CD4-positive, alpha-beta T cell treated with Interleukin-21 for 1 hour (primary cell): ENCODE measurements at places on chromosomes 5 and 9.

- no peak for DNase-seq
Measured at GRCh38 chr5:134769206-134769605, 10.6 kb downstream of the DDX46 start.

DNA sequence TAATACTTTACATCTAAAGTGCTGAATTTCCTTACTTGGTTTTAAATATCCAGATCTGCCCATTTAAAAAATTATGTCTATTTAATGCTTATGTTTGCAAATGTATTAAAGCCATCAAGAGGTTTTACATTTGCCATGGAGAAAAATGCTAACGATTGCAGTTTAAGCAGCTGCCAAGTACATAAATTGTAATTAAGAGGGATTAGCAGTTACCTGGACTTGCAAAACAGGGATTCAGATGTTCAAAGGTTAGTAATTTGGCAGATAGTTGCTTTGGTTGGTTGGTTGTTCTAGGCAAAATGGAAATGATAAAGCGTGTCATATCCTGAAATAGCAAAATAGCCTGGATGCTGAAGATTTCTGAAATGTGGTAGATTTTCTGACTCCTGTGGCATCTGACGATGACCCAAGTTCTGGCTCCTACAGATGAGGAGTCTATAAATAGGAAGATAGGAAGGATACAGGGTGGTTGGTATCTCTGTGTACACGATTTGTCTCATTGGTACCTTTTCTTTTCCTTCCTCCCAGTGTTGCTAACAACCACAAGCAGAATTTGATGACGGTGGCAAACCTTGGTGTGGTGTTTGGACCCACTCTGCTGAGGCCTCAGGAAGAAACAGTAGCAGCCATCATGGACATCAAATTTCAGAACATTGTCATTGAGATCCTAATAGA is 282.9 kb downstream of the NR3C1 start:
- no peak for DNase-seq

DNA sequence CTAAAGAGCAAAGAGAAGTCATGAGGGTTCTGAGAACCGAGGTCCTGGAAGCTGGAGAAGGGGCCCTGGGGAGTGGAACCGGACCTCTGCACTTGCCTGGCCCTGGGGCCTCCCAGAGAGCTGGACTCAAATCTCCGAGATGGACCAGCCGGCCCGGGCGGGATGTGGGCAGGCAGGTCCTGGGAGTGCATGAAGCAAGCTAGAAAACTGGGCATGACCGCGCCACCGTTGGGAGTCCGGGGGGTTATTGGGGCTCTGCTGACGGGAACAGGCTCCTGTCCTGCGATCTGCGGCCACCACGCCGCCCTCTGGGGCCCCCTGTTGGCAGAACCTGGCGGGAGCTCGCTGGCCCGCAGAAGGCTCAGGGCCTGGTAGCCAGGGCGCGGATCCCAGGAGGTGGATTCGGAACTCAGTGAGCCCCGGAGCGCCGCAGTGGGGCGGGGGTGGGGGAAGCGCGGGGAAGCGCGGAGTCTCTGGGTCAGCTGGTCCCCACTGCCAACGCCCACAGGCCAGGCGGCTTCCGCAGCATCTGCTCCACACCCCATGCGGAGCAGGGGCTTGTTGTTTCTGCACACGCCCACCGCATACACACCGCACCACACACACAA is 150.6 kb downstream of the ERCC6L2 start:
- DNase-seq = no peak

DNA sequence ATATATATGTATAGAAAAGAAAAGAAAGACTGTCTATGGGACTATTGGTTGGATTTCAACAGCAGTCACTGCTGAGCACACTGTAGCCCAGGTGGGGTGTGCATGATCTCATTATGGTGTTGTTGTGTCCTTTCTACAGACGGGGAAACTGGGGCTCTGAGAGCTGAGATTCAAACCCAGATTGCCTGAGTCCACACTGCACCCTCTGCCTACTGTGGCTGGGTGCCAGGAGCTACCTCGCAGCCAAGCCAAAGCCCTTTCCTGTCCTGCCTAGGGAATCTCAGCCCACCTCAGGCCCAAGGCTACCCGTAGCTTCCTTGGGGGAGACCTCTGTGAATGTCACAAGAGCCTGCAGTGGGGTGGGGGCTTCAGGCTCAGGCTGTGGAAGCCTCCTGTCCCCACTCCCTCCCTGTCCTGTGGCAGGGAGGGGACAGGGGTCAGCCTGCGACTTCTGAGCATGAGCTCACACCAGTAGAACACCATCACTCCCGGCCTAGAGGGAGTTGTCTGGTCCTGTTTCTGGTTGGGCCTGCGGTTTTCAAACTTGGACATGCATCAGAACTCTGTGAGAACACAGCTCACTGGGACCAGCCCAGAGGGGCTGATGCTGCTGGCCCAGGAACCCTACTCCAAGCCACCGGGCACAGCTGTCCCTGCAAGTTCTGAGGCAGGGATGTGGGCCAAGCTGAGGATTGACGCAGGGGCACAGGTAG is 7.9 kb upstream of the NINJ1 start:
- DNase-seq = no peak

DNA sequence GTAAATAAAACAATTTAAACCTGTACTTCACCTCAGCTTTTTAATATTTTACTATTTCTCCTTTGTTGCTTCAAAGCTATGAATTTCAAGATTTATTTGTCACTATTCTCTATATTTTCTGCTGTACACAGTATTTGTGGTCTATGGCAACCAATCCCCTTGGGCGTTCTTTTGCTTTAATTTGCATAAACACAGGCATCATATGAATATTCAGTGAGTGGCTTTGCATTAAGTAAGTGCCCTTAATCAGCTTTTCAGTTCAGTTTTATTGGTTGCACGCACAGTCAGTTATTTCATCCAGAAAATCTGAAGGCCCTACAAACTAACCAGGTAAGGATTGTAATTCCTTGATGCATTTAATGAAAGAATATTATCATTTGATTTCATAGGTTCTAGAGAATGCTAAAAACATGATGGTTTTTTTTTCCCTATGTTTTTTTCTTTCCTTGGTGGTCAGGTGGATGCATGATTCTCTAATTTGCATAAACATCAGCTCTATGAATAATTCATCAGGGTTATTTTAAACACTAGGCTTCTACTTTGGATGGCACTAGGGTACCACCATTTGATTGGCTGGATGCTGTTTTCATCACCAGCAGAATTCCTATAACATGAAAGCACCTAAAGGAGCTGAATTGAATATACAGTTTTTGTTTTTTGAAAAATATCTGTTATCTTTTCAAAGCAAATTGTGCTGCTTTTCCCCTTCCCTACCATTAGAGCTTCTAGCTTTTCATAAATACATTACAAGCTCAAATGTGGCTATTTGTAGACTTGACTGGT is 249.2 kb upstream of the CCNH start:
- DNase-seq = no peak

GRCh38 chr9:130328349-130328801 is 62.8 kb downstream of the HMCN2 start:
- no peak for DNase-seq

DNA sequence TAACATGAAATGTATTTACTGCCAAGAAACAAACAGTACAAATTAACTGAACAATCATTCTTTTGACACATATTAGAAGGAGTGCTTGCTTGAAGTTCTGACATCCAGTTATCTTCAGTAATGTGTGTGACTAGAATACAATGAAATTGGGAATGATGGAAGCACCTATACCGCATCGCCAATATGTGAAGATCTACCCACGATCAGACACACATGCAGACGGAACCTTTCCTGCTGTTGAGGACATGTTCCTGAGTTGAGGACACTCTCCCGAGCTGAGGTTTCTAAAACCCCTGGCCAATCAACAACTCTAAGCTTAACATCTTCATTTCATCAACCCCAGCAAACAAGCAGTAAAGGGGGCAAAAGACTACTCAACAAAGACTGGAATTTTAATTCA is at the start of gene OR13C3:
TSS of gene OR13C3 (minus strand) at position 101 of the 400 bp plus-strand sequence. CDS start 133 bp downstream, outside the sequence.
- DNase-seq = no peak

DNA sequence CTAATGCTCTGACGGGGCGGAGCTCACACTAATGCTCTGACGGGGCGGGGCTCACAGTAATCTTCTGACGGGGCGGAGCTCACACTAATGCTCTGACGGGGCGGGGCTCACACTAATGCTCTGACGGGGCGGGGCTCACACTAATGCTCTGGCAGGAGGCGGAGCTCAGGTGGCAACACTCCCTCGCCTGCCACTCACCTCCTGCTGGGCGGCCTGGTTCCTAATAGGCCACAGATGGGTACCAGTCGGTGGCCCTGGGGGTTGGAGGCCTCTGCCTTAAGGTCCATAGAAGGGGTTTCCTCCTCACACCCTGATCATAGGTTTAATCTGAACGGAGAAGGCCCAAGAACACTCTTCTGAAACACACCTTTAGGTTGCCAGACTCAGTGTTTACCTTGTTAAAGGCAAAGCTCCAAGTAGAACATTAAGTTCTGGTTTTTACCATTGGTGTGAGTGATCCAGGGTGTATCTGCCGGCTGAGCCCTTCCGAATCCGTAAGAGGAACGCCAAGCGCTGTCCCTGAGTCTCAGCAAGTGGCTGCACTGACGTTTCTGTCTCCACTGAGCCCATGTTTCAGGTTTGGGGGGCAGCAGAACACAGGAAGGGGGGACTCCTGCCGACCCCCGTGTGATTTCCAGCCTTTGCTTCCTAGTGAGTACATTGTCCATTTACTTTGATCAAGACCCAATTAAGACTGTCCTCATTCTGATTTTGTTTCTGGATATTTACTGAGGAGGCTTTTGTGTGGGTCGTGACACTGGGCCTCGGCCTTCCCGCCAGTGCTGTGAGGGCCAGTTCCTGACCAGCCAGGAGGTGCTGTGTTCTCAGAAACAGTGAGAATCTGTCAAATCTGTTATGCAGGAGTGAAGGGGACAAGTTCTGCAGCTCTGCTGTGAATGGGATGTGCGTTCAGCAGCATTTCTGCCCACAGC is 24.6 kb upstream of the LRRC14B start:
- DNase-seq = no peak

- DNase-seq = peak; percentile 91
Measured at GRCh38 chr9:83978992-83979811, 813 bp downstream of the HNRNPK start.

DNA sequence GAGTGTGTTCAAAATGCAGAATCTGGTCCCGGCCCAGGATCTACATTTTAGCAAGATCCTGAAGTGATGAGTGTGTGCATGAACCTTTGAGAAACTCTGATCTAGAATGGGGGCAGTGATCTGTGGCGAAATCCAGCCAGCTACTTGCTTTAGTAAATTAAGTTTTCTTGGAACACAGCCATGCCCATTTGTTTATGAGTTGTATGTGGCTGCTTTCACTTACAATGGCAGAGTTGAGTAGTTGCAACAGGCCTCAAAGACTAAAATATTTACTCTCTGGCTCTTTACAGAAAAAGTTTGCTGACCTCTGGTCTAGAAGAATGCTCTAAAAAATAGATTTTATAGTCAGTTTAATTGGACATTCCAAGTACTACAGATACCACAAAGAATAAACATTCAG is 588.3 kb downstream of the BNC2 start:
- no peak for DNase-seq

GRCh38 chr9:93827545-93828330 is 127.4 kb downstream of the BARX1 start:
- DNase-seq = peak; percentile 8

DNA sequence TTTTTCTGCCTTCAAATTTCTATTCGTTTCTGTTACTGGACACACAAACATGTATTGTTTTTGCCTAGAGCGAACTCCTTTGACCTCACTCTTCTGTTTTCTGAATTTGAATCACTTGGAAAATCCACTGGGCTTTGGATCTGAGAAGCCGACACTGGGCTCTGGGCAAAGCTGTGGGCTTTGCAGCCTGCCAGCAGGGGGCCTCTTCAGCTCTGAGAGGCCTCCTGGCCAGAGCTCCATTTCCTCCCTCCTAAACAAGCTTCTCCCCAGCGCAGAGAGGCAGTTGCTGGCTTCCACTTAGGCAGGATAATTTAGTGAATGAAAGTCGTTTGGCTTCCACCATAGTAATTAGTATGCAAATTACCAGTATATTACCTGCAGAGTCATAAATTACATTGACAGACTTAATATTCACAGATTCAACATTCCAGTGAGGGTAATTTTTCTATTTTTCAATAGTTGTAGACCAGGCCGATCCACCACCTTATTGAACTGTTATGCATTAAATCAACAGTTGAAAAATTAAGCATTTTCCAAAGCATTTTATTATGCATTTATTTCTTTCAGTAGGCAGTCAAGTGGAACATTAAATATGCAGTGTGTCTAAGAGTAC is 104.0 kb upstream of the ZNF366 start:
- DNase-seq = peak; percentile 35

- peak; percentile 35 for DNase-seq
Measured at GRCh38 chr9:87445646-87446045, 52.0 kb upstream of the DAPK1 start.

GRCh38 chr5:157670662-157671591 is at the start of gene C5orf52:
Gene C5orf52, plus strand, starts transcription at chr5:157671533. Its CDS starts 82 bp downstream, at chr5:157671615.
- DNase-seq = peak; percentile 13

GRCh38 chr5:151058301-151058700 is 22.5 kb downstream of the TNIP1 start:
- no peak for DNase-seq

- no peak for DNase-seq
Measured at GRCh38 chr5:95741458-95741857, 10.3 kb downstream of the RHOBTB3 start.

DNA sequence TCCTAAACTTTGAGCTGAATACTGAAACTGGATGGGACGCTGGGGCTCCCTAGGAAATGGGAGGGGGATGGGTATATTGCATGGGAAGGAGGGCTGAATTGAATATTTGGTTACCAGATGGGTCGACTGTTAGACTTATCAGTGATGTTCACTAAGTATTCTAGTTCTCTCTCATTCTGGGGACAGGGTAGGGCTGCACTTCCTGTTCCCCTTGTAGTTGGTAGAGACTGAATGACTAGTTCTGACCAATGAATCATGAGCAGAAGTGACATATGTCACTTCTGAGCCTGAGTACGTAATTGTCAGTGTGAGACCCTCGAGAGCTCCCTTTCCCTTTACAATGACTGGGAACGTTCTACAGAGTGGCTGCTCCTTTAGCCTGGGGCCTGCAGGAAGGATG is 55.5 kb upstream of the DMRT1 start:
- DNase-seq = no peak

DNA sequence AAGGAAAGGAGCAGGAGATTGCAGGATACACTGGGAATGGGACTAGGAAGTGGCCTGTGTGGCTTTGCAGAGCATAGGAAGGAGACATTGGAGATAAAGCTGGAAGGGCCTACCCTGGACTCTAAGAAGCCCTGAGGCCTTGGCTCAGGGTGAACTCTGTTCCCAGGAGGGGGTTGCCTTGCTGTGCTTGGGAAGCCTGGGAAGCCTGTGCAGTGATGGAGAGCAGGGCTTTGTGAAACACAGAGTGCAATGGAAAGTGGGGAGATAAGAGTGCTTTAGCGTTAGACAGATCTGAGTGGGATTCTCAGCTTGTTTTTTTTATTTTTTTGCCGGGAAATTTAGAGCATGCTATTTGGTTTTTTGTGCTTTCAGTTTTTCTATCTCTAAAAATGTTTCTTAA is 437.8 kb downstream of the KDM4C start:
- no peak for DNase-seq

DNA sequence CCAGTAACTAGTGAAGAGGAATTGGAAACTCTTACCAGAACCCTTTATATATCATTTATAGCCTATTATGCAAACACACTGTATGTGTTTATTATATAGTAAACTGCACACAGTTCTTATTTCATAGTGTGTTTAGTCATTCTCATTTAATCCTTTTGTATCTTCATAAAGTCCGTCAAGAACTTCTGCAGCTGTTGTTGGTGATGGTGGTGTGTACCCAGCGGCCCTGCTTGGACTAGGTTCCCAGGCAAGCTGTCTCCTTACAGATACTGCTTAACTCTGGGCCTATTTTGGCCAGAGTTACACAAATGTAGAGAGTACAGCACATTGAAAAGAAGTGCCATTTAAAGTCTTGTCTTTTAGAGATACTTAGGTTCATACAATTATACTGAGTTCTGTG is 231.9 kb downstream of the NDUFS4 start:
- no peak for DNase-seq
